ENCODE measurements at places on chromosomes 4 and X.

- DNase-seq, result no peak
Observed at GRCh38 chrX:55715847-55716246, 1.7 kb upstream of the RRAGB start.

DNA sequence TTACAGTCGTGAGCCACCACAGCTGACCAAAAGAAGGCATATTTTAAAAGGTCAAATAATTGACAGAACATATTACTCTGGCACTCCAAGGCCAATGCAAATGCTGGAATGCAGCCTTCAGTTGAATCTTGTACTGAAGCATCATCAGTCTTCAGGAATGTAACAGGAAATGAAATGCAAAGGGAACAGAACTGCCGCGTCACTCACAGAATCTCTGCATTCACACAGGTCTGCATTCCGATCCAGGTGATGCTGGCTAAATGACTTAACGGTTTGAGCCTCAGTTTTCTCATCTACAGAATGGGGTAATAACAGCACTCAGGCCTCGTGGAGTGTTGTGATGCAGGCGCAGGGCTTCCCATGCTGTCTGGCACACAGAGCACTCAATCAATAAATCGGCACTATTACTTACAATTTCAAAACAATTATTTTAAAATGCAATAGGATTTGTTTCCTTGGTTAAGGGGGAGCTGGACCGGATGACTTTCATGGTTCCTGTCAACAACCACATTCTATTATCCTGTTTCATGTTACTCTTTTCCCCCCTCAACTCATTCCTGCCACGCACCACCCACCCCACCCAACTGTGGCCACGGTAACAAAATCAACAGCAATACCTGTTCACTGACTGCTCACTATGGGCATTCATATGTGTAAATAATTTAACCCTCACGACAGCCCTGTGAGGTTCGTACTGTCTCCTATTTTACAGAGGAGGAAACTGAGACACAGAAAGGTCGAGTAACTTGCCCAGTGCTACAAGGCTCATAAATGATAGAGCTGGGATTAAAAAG, 32.4 kb downstream of the IGFBP7 start:
- no peak for DNase-seq

GRCh38 chrX:112761242-112762207, 79.1 kb downstream of the AMOT start:
- DNase-seq, result no peak

- no peak for DNase-seq
Observed at GRCh38 chr4:93831716-93832496, 3.4 kb downstream of the ATOH1 start.

- DNase-seq, result no peak
Observed at GRCh38 chr4:111136967-111137366, 514.1 kb upstream of the PITX2 start.

DNA sequence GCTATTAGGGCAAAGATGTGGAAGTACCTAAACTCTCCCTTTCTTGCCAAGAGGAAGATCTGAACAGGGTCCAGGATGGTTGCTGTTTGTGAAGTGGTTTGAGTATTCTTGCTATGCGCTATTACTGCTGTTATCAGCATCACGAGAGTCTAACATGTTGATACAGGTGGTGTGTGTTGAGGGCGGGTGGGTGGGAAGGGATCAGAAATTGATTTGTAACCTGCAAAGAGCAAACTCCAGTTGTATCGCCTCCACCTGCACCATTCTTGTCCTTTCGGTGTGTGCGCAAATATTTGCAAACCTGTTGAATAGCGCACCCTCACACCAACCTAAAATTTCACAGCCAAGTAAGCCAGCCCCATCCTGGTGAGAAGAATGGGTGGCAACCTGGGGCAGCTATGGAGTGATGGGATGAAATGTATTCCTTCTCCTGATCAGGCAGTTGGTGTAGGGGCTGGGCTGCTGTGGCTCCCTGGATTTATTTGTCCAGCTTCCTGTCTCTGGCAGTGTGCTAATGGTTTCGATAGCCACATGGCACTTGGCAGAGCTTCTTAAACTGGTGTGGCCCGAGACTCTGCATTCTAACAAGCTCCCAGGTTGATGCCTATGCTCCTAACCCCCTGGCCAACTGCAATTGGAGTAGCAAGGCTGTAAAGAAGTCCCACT, 102.6 kb upstream of the SCML1 start:
- DNase-seq, result no peak

DNA sequence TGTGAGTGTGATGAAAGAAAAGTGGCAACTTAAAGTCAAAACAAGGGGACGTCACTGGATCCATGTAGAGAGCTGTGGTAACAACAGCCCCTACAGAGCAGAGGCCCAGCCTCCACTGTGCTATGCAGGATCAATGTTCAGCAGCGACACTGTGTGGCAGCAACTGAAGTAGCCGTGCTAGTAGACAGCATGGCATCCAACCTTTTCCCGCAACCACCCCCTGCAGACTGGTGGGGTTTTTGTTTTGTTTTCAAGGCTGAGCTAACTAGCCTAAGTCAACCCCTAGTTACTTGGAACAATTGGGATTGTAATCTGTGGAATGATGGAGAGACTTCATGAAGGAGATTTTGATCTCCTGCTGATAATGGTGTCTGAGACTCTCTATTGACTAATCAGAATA, 44.4 kb upstream of the PPARGC1A start:
- DNase-seq, result no peak

DNA sequence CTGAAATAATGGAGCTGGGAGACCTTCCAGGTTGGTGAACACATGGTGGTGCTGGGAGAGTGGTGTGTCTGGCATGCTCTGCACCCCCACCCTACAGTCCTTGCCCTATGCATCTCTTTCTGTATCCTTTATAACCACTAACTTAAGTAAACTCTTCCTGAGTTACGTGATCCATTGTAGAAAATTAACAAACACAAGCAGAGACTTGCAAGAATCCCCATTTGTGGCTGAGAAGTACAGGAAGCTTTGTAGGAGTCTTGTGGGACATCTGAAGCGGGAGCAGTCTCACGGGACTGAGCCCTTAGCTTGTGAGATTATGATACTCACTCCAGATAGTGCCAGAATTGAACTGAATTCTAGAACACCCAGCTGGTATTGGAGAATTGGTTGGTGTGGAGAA, 14.3 kb upstream of the FAM13A start:
- DNase-seq, result no peak

- no peak for DNase-seq
Observed at GRCh38 chr4:102734116-102734515, 26.7 kb downstream of the MANBA start.

DNA sequence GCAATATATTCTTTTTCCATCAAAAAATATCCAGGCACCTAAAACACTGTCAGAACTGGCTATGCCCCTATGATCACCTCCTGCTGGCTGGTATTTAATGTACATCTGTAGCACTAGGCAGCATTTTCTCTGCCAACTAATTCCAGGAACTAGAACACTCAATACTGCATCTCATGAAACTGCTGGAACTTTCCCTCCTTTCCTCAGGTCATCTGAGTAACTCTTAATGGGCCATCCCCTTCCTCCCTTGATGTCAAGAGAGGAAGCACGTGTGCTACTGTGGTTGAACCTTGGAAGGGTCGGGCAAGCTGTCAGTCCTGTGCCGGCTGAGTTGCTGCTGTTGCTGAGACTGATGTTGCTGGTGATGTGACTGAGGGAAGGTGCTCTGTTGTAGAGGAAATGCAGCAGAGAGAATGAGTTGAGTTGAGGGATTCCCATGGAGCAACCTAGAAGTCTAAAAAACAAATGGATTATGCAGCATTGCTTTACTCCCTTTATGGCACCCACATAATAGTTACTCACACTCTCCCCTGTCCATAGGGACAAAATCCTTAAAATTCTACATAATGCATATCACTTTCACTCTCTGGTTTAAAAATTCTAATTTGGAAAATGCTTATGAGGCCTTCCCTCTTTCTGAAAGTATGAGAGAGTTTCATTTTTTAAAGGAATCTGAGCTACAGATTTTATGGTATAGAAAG, 39.5 kb downstream of the TMEM165 start:
- no peak for DNase-seq

GRCh38 chrX:24259544-24260240, 54.2 kb downstream of the SUPT20HL2 start:
- DNase-seq, result peak; percentile 3

- no peak for DNase-seq
Observed at GRCh38 chr4:136841526-136841925, 690.8 kb downstream of the PCDH18 start.

- DNase-seq, result no peak
Observed at GRCh38 chrX:104270212-104270611, 15.5 kb upstream of the ESX1 start.

GRCh38 chr4:93346840-93347239, 481.7 kb upstream of the ATOH1 start:
- no peak for DNase-seq

- DNase-seq, result no peak
Observed at GRCh38 chr4:152009983-152010709, 249.3 kb upstream of the GATB start.

- no peak for DNase-seq
Observed at GRCh38 chr4:108166038-108166437, 2.7 kb downstream of the LEF1 start.

DNA sequence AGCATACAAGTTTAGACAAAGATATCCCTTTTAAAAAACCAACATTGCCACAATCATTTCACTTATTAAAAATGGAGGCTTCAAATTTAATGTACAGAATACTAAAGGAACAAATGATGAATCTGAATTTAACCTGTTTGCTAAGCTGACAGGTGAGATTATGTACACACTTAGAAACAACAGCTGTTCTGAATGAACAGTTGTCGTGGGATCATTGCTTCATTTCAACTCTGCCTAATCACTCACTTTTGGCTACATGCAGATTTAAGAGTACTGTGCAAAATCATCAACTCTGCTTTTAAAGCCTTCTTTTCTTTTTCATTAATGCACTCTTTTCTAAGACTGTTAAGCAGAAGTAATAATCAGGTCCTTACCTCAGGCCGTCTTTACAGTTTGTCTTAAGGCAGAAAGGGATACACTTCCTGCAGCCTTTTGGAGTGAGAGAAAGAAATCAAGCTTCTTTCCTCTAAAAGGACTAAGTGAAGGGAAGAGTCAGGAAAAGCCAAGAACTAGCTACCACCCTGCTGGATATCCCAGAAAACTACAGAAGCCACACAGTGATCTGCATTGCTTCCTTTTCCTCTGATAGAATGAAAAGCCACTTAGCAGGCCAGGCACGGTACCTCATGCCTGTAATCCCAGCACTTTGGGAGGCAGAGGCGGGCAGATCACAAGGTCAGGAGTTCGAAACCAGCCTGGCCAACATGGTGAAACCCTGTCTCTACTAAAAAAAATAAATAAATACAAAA, 54.7 kb upstream of the NPNT start:
- DNase-seq, result peak; percentile 48

DNA sequence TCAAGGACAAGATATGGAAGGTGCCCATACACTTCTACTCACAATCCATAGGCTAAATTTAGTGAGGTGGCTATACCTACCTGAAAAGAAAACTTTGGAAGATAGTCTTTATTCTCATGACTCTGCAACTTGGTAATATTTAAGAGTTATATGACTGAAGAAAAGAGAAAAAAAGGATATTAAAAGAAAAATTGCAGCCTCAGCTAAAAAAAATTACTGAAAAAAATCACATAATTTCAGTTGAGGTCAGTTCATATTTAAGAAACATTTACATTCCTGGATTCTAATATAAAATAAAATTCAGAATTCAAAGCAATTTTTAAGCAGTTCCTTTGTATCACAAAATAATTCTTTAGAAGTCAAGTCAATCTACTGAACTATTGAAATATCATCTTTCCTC, 166.5 kb downstream of the GABRG1 start:
- no peak for DNase-seq

DNA sequence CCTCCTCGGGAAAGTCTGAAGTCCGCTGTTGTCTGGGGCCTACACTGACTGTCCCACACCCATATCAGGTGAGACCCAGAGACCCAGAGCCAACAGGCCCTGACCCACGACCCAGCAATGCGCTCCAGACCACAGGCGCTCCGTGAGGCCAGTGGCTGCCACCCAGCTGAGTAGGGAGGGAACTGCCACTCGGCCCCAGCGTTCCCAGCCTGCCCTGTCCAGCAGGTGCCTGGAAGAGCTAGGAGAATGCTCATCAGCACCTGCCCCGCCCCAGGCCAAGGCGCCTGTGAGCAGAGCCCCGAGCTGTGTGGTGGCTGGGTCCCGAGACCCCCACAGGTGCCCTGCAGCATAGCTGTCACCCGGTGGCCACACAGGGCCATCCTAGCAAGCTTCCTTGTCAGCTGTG, 2.7 kb downstream of the SPON2 start:
- no peak for DNase-seq

- no peak for DNase-seq
Observed at GRCh38 chr4:125765941-125766340, 451.2 kb downstream of the FAT4 start.

DNA sequence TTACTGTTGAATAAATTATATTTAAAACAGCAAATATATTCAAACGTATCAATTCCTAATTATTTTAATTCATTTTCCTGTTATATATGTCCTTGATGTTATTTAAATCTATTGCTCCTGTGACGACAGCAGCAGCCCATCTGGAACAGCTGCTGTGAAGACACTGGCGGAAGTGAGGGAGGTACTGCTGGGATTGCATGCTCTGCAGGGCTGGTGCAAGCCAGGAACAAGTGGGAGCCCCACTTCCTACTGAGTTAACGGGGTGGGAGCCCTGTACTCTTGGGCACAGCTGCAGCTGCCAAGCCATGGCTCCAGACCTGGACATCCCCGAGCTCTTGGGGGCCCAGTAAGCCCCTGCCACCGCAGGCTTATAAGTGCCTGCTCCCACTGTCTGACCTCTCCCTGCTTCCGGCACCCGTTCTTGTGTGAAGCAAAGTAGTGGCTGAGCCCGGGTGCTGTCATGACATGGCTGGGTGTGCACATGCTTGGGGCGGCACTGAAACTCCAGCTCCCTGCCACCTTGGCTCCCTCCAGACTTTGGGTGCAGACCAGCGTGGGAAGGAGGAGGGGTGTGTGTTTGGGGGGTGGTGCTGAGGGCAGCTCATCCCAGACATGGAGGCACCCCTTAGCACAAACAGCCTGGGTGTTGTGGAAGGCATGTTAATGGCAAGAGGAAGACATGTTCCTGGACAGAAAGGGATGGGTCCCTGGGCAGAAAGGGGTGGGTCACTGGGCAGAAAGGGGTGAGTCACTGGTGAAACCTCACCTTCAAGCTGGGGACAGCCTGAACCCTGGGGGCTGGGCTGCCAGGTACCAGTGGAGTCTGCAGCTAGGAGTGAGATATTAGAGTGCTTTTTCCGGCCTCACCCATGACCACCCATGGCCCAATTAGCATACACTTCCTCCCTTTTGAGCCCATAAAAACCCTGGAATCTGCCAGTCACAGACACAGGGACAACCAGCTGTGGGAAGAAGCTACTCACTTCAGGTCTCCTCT, 1981.3 kb upstream of the IGFBP7 start:
- no peak for DNase-seq

DNA sequence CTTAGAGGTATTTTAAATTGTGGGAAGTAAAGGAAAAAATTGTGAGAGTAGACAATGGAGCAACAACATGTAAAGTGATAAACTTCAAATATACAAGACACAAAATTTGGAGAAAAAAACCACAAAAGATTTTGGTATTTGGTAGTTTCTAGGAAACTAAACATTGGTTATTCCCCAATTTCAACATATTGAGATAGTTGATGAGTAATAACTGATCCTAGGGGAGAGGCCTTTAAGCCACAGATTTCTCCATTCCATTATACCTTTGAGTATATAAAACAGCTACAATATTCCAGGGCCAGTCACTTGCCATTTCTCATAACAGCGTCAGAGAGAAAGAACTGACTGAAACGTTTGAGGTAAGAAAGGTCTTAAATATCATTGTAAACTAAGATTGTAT, at the start of gene FDCSP:
FDCSP (plus strand) TSS at position 301 of the 400 bp plus-strand sequence. CDS start 5,071 bp downstream, outside the sequence.
- DNase-seq, result no peak

Data from NCI-H2081 treated with DMSO at 0.1 percent for 48 hours (cell line).